Stimulated activated CD8-positive, alpha-beta memory T cell treated with anti-CD3 and anti-CD28 coated beads, Interleukin-7, amount 100 ng/mL, for 1 hour (primary cell): ENCODE measurements at places on chromosomes 4 and X.
A peak's percentile ranks its signal among the peaks of the same experiment; 100 is the strongest.

GRCh38 chr4:137200322-137200721 is 332.0 kb downstream of the PCDH18 start:
- no peak for DNase-seq

- peak; percentile 7 for DNase-seq
Observed at GRCh38 chrX:135931644-135932487, 38.4 kb downstream of the SAGE1 start.

DNA sequence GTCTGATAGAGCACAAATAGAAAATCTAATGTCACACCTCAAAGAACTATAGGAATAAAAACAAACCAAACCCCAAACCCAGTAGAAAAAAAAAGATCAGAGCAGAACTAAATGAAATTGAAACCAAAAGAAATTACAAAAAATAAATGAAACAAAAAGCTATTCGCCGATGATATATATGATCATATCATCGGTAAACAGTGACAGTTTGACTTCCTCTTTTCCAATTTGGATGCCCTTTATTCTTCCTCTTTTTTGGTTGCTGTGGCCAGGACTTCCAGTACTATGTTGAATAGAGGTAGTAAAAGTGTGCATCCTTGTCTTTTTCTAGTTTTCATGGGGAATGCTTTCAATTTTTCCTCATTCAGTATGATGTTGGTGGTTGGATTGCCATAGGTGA is 215.3 kb upstream of the AR start:
- DNase-seq: no peak

DNA sequence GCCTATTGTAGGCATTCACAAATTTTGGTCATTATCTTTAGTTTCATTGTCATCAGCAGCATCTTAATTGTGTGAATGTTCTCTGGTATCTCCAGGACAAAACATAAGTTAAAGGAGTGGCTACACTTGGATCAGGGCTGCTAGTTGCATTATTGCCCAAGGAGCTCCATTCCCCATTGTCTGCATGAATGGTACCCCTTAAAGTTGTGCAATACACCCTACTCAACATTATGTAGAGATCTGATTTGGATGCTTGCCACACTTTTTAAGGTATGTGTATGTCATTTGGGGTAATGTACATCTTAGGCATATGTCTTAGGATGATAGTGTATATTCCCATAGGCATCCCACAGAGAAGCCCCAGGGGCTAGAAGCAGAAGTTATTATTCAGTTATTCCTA is 2.9 kb downstream of the GRXCR1 start:
- no peak for DNase-seq

- DNase-seq: no peak
Observed at GRCh38 chr4:84792366-84793301, 173.9 kb downstream of the WDFY3 start.

- no peak for DNase-seq
Observed at GRCh38 chr4:127049526-127049925, 583.2 kb upstream of the INTU start.

DNA sequence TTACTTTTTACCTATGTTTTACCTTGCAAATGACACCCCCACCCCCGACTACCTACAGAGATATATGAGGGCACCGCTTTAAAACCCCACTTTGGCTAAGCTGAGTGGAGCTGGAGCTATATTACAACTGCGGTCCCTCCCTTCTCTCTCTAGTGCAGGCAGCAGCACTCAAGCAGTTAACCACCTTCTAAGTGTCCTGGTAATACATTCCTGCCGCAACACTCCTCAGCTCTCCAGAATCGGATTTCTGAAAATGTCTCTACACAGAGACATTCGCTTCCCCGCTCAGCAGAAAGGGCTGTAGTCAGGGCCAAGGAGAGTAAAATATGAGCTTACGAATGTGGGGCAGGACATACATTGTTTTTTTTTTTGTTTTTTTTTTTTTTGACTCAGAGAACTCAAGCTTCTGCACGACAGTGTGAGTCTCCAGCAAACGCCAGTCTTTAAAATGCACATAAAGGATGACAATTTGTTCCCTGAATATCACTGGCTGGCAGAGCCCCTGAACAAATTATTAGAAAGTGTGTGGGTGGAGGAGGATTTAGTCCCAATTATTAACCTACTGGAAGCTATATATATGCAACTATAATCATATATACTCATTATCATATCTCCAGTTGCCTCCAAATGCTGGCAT is 287.0 kb upstream of the TET2 start:
- no peak for DNase-seq

DNA sequence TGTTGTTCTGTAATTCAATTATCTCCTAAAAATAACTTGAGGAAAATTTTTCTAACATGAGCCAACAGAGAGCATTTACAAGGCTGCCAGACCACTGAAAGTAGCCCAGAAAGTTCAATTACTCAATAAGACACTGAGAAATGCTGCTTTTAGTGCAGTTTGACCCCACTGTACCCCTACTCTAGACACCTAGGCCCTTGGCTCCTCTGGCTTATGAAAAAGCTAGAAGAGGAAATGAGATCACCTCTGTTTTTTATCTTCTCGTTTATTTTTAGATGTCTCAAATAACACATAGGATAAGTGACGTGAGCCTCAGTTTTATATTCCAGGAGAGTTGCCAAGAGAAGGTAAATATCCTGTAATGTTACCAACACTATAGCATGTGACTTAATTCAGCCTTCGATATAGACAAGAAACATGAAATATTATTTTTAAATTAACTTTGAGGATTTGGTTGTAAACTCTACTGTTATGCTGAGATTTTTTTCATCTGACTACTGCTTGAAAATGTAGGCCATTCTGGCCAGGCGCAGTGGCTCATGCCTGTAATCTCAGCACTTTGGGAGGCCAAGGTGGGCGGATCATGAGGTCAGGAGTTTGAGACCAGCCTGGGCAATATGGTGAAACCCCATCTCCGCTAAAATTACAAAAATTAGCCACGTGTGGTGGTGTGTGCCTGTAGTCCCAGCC is 24.4 kb downstream of the TNIP3 start:
- no peak for DNase-seq

GRCh38 chrX:71285929-71286328 is 2.5 kb downstream of the NONO start:
- no peak for DNase-seq

DNA sequence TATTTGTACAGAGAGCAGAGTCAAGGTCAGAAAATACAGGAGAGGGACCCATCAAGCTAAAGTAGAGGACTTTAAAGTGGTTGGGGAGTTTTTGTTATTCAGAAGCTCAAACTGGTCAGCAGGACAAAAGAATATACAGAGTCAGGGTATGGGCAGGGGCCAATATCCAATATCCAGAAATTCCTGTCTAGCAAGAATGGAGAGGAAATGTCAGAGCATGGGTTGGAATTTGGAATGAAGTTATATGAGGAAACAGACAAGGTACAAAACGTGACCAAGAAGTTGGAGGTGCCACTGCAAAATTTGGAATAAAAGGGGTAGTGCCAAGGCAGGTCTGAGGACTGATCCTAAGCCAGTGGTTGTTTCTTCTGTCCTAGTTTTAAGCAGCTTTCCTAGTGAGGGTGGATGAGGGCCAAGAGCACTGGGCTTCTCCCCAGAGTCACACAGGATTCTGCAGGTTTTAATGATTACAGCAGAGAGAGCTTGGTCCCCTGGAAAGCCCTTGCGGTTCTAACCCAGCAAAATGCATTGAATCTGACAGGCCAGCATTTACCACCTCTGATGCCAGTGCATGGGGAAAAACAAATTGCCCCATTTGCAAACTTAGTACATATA is 304.7 kb upstream of the FTHL17 start:
- DNase-seq: no peak

DNA sequence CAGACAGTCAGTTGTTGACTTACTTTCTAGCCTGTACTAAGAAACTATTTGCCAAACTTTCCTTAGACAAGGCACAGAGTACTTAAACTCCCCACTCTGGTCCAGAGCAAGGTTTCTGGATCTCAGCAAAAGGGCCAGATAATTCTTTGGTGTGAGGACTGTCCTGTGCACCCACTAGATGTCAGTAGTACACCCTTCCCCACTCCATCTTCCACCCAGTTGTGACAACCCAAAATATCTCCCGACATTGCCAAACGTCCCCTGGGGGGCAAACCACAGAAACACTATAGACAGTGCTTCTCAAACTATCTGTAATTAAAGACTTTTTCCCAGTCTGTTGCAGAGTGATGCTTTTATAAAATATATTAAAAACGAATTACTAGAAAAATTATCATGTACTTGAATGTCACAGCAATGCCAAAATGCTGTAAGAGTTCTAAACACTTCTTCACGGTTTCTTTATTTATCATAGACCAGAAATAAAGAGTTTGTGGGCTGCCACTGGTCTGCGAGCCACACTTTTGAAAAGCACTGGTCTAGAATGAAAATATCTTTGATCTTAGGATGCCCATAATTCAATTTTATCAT is 203.5 kb downstream of the PRDM5 start:
- no peak for DNase-seq

DNA sequence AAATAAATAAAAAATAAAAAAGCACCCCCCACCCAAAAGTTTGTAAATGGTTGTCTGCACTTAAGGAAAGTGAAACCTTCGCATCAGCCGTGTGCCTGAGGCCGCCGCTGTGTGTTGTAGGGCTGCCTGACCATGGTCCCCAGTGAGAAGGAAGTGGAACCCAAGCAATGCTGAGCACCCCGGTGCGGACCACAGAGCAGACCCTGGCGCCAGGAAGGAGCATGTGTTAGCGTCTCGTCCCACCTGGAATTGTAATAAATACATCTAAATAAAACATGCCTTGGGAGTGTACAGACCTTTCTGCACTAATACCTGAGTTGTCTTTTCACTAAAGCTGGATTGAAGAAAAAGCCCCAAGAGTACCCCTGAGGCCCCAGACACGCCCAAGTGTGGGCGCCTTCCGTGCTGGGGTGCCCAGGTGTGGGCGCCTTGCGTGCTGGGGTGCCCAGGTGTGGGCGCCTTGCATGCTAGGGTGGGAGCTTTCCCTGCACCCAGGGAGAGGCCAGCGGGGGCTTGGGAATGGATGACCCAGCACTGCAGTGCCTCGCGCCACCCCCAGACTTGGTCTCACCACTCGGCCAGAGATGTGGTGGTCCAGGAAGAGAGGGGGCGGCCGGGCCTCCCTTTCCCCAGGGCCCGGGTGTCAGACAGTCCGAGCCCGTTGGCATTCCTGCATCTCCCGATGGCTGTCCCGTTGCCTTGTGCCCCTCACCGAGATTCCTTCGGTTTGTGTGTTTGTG is 33.7 kb downstream of the HTT-AS start:
- no peak for DNase-seq

DNA sequence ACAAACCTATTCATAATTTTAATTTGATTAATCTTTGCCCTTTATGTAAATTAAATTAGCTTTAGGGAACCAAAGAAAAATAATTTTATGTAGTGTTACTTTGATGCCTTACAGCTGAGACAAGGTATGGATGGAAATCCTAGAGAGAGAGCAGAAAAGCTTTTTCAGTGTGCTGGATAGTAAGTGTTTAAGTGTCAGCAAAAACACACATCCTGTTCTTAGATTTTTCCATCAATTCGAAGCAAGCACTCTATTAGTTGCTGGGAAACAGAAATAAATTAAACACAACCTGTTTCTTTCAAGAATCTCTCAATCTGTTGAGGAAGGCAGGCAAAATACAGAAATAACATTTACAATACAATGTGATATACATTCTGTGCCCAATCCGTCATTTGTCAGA is 327.8 kb downstream of the GALNTL6 start:
- DNase-seq: no peak

- no peak for DNase-seq
Observed at GRCh38 chr4:10629394-10629793, 55.2 kb downstream of the CLNK start.

DNA sequence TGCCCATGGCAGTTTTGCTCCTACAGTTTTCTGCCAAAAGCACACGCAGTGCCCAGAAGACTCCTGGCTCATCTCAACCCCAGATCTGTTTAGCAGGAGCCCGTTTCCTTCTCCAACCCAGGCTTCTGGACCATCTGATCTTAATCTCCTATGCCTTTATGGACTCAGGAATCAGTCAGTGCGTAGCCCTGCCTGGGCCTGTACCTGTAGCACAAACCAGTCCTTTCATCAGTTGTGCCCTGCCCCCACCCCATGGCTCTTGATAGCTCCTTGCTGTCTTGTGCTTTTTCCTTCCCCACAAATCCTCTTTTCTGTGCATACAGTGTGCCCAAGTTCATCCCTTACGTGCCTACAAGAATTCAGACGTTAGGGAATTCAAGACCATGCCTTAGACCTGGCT is 1.5 kb downstream of the ZNF718 start:
- no peak for DNase-seq

GRCh38 chrX:48676893-48677270 is 6.7 kb upstream of the WAS start:
- DNase-seq: no peak
